ENCODE measurements at places on chromosomes 16 and 17.

DNA sequence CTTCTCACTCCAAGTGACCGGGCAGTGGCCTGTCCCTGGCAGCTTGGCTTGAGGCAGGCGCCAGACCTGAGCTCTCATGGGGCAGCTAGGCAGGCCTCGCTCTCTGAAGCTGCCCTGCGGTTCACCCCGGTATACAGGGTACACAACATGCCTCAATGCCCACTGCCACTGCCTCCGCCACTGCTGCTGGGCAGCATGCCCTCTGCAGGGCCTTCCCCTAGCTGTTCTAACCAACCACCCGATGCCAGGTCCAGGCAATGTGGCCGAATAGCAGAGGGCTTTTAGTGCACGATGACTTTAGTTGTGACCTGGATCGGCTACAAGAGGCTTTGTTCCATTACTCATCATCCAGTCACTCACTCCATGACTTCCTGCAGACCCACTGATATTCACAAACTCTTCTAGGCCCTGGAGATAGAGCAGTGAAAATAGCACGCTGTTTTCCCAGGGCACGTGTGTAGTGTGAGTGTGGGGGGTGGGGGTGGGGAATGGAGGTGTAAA lies 19.7 kb downstream of the CDC42EP4 start:
- peak; percentile 56 for DNase-seq

DNA sequence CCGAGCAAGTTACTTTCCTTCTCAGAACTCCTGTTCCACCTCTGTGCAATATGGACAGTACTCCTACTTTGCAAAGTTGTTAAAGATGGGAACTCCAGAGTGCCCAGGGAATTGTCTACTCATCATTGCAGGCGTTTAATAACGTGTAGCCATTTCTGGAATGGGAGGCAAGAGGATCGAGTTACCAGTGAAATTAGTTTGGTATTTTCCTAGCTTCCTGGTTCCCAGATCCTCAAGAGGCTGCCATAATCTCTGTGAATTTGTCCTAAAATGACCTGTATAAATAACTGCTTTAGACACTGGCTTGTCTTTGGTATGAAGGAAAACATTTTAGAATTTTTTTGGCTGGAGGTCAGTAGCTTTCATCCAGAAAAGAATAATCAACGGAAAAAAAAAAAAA lies 27.7 kb downstream of the WWOX start:
- DNase-seq: no peak

- peak; percentile 86 for DNase-seq
Measured at GRCh38 chr17:56593646-56594319, at the start of gene NOG. Gene NOG (plus strand): TSS chr17:56593699. CDS start chr17:56594224, 525 bp downstream.

- no peak for DNase-seq
Measured at GRCh38 chr17:14871921-14872320, 393.2 kb downstream of the PMP22 start.

DNA sequence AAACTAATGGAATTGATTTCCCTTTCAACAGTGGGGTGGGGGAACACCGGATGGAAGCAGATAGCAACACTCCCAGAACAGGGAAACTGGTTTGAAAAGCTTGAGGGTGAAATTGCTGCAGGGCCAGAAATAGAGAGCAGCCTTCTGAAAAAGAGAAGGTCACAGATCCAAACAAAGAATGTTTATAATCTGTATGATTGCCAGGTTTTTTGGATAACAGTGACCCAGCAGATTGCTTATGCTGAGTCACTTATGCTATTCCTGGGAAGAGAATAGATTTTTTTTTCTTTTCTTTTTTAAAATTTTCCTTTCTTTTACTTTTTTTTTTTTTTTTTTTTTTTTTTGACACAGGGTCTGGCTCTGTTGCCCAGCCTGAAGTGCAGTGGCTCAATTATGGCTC lies 641.3 kb downstream of the KCNJ2 start:
- DNase-seq: peak; percentile 16

Measured in AG08396 (cell line).